Activated CD4-positive, CD25-positive, alpha-beta regulatory T cell treated with anti-CD3 and anti-CD28 coated beads, Interleukin-2, amount 50 U/mL, for 24 hours (primary cell): ENCODE measurements at places on chromosomes 1 and 21.
A peak's percentile ranks its signal among the peaks of the same experiment; 100 is the strongest.

GRCh38 chr1:172254521-172255222 is 165.8 kb upstream of the C1orf105 start:
- peak; percentile 21 for ATAC-seq

- no peak for ATAC-seq
Measured at GRCh38 chr1:60747353-60747752, 335.0 kb upstream of the NFIA start.

- ATAC-seq = no peak
Measured at GRCh38 chr1:70429219-70429618, 18.2 kb downstream of the CTH start.

- no peak for ATAC-seq
Measured at GRCh38 chr1:19734472-19734999, 65.2 kb downstream of the TMCO4 start.

- ATAC-seq = no peak
Measured at GRCh38 chr21:41024746-41025254, 143.2 kb upstream of the BACE2 start.

DNA sequence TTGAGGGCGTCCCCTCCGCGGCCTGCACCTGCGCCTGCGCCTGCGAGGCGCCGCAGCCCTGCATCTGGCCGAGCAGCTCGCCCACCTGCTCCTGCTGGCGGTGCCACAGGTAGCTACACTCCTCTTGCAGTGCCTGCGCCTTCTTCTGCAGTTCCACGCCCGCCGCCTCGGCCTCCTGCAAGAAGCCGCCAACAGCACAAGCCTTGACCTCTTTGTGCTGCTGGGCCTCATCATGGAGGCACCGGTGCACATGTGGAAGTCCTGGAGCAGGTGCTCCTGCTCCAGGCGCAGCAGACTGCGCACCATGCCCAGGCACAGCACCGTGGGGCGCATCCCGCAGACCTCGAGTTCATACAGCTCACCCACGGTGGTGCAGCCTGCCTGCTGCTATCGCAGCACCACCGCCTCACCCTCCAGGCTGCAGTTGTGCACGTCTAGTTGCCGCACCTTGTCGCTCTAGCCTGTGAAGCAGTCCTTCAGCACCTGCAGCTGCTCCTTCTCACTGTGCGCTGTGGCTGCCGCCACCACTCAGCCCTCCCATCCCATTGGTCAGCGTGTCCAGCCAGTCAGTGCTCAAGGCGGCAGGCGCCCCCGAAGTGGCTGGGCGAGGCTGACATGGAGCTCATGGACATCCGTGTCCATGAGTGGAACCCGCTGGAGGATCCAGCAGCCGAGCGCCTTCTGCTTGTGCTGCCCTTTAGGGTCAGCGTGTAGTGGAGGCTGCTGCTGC is 12.2 kb upstream of the CD2 start:
- no peak for ATAC-seq

GRCh38 chr1:110542725-110543124 is 23.8 kb upstream of the KCNA10 start:
- no peak for ATAC-seq

DNA sequence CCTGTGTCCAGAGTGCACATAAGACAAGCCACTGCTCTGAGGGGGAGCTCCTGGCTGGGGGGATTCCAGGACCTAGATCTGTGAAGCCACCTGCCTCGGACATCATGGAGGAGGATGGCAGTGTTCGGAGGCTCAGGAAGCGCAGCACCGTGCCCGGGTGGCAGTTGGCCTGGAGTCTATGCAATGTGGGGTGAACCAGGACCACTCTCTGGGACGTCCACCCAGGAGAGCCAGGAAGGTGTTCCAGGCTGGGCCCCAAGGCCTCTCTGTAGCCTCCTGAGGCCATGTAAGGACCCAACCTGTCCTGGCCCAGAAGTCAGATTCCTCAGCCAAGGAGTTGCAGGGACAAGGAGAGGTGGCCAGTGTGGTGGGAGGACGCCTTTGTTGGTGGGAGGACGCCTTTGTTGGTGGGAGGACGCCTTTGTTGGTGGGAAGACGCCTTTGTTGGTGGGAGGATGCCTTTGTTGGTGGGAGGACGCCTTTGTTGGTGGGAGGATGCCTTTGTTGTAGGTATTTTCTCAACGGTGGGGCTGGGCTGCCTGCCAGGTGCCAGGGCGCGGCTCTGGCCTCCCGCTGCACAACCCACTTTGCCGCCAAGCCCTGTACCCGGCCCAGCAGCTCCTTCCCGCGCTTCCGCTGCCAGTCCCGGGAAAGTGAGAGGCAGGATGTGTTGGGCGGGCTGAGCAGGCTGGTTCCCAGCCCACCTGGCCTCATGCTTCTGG is 30.6 kb upstream of the BMP8B start:
- ATAC-seq = no peak

- ATAC-seq = peak; percentile 47
Measured at GRCh38 chr1:154265586-154265985, 6.8 kb upstream of the HAX1 start.

GRCh38 chr21:45011911-45012661 is 62.3 kb upstream of the ADARB1 start:
- ATAC-seq = no peak
